Cortex of kidney (tissue), 1 donor: ENCODE measurements at places on chromosomes 4 and X.

DNA sequence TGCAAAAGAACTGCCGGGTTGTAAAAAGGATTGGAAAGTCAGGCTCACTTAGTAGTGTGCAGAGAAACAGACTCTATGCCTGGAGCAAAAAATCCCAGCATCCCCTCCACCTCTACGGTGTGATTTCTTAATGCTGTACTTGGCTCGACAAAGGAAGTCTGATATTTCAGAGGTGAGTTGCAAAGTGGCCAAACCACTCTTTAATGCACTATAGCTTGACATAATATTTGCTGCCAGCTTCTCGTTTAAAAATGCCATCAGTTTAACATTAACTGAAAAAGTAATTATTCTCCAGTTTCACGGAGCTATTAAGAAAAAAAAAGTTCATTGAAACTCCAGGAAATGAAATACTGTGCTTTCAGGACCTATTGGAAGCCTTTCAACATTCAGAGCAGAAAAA lies 448.3 kb upstream of the ZFP42 start:
- no peak for DNase-seq

GRCh38 chrX:76029385-76029784 lies 143.5 kb upstream of the PBDC1 start:
- DNase-seq, result no peak

GRCh38 chrX:42714981-42715700 lies 62.8 kb downstream of the PPP1R2C start:
- no peak for DNase-seq

DNA sequence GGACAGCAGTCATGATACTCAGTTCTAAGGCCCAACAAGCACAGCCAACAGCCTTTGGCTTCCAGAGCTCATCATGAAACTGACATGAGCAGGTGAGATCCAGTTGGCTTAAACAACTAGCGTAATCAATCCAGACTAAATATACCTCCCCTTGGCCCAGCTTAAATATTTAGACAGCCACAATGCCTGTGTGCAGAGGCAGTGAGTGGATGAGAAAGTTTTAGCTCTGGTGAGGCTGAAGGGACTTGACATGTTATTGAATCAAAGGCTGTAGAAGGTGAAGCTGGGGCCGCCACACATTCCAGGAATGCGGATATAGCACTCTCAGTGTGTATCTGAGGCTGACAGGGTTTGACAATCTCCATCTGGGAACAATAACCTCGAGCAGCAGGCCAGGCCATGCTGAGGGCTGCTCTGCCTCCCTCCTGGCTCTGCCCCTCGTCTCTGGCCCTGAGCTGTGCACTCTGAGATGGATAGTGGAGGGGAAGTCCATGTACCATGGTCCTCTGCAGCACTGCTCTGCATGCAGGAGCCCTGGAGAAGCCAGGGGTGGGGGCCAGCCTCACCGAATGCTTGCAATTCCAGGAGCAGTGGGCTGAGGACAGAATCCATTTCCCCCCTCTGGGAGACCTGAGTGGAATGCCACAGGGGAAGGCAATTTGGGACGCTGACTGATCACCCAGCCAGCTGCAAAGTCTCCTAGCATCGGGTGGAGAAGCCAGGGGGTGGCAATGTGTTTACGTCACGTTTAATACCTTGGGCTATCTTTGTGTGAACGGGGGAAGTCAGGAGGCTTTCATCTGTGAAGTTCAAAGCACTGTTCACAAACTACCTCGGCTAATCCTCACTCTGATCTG lies 37.3 kb upstream of the RASL11B start:
- peak; percentile 17 for DNase-seq

DNA sequence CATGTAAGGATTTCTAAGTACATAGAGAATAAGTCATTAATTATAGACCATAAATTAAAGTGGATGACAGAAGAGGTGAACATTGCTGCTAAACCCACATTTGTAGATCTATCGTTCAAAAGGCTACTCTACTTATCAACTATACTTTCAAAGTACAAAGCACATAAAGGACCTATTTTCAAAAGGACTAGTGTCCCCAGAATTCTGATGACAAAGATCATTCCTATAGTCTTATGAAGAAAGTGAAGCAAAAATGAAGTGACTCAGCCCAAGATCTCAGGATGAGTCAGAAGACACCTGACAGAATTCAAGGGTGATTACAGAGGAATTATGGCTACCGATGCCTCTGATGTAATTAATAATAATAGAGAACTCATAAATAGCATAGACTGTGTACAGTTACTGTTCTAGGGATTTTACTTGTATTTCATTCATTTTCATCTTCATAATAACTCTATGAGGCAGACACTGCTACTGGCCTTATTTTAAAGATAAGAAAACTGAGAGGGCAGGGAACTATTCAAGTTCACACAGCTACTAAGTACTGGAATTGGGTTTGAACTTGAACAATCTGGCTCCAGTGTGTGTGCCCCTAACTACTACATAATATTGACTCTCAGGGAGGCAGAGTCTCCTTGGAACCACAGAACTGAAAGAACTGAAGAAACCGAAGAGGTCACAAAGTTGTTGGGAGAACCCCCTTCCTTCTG lies 17.1 kb downstream of the USP46 start:
- no peak for DNase-seq

DNA sequence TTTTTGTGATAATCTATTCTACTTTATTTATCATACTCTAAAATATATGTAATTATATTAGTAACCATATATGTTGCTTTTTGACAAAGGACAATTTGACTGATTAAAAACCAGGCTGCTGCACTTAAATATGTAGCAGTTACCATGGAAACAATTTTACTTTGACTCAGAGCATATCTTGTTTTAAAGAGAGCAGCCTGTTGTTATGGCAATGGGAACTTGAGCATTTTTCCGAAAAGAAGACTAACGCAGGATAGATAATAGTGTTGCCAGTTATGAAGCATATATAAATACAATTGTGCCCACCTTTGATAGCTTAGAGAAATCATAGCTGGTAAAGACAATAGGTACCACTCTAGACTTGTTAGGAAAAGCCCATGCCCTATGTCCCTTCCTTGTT lies 283.0 kb downstream of the GASK1B start:
- no peak for DNase-seq

DNA sequence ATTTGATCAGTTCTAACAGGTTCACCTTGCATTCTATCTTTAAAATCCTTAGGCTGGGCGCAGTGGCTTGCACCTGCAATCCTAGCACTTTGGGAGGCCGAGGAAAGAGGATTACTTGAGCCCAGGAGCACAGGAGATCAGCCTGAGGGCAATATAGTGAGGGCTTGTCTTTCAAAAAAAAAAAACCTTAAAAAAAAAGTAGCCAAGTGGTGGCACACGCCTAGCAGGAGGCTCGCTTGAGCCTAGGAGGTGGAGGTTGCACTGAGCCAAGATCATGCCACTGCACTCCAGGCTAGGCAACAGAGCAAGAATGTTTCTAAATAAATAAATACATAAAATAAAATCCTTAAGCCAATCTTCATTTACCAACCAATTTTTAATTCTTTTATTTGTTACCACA lies 75.6 kb downstream of the PRSS12 start:
- DNase-seq, result no peak

DNA sequence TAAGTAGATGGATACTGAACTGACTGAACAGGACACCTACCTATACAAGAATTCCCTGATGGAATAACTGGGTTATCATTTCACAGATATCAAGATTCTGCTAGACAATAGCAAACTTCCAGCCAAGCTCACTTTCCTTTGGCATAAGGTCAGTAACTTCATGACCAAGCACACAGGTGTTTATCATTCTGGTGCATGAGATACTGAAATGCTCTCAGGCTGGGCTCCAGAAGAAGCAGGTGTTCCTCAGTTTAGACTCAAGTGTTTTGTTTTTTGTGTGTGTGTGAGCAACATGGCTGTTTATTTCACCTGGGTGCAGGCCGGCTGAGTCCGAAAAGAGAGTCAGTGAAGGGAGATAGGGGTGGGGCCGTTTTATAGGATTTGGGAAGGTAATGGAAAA lies 201.5 kb upstream of the SPOCK3 start:
- no peak for DNase-seq

GRCh38 chr4:88752754-88753153 lies 55.1 kb upstream of the NAP1L5 start:
- no peak for DNase-seq

DNA sequence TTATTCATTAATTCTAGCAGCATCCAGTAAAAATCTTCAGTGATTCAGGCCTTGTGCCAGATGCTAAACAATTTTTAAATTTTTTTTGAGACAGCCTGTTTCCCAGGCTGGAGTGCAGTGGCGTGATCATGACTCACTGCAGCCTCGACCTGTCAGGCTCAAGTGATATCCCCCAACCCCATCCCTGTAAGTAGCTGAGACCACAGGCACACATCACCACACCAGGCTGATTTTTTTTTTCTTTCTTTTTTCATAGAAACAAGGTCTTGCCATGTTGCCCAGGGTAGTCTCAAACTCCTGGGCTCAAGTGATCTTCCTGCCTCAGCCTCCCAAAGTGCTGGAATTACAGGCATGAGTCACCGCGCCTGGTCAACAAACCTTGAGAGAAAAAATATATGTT lies 705.5 kb downstream of the ARAP2 start:
- DNase-seq, result no peak

- DNase-seq, result no peak
Measured at GRCh38 chr4:163764569-163764968, 270.1 kb downstream of the TMA16 start.

DNA sequence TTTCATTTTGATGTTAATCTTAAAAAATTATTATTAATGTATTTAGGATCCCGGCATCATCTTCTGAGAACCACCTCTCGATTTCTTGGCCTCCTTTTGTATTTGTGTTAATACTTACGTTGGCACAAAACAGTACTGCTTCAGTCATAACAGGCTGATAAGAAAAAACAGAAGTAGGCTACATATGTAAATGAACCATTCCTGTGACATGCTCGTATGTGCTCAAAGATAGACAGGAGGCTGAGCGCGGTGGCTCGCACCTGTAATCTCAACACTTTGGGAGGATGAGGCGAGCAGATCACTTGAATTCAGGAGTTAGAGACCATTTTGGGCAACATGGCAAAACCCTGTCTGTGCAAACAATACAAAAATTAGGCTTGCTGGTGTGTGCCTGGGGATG lies 109.4 kb upstream of the H2AZ1 start:
- no peak for DNase-seq

GRCh38 chrX:67635424-67635823 lies 91.6 kb downstream of the AR start:
- no peak for DNase-seq

DNA sequence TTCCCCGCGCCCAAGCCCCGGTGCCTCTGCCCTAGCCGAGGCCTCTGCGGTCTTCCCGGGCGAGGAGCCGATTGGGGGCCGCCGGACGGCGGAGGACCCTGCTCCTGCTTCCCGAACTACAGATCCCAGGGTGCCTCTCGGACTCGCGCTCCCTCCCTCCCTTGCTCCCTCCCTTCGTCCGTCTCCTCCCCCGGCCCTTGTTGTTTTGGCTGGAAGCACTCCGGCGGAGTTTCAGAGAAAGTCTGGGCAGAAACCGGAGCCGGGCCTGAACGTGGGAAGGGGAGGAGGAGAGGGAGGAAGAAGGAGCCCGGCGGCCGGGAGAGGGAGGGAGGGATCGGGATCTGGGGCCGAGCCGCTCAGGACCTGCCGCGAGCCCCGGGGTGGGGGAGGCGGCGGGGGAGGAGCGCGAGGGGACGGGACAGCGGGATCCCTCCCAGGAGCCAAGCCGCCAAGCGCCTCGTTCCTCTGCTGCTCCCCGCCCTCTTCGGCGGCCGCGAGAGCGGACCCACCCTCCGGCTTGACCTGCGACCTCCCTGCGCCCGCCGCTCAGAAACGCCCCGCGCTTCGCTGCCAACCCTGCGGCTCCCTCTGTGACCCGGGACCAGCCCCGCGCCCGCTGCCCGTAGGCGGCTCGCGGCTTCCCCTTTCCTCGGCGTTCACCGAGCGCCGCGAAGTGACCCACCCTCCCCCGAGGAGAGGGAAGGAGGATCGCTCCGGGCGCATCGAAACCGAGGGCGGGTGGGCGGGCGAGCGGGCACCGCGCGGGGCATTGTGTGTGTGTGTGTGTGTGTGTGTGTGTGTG lies 496 bp upstream of the GAB1 start:
- DNase-seq, result peak; percentile 23

DNA sequence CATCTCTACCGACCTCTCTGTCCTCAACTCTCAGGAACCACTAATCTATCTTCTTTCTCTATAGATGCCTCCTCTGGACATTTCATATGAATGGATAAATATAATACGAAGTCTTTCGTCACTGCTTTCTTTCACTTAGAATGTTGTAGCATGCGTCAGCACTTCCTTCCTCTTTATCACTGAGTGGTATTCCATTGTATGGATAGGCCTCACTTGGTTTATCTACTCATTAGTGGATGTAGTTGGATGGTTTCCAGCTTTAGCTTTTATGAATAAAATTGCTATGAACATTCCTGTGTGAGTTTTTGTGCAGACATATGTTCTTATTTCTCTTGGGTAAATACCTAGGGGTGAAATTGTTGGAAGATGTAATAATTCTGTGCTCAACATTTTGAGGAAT lies 528.2 kb upstream of the FAT1 start:
- no peak for DNase-seq

GRCh38 chr4:52943677-52944076 lies 81.6 kb downstream of the RASL11B start:
- no peak for DNase-seq

DNA sequence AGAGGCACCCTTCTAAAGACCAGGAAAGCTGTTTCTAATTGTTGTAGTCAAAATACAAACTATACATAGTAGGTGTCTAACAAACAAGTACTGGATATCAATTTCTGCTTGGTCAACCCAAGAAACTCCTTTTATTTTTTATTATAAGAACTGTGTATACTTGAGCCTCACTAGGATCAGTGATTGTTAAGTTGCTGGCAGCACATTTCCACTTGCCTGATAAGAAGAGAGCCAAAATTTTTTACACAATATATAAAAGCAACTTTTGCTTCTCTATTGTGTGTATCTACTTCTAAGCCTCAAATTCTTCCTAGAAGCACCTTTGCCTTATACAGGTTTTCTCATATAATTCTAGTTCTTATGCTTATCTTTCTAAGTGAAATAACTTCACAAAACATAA lies 703.0 kb upstream of the EPHA5 start:
- no peak for DNase-seq

GRCh38 chr4:143183513-143184216 lies 1.1 kb upstream of the USP38 start:
- no peak for DNase-seq

DNA sequence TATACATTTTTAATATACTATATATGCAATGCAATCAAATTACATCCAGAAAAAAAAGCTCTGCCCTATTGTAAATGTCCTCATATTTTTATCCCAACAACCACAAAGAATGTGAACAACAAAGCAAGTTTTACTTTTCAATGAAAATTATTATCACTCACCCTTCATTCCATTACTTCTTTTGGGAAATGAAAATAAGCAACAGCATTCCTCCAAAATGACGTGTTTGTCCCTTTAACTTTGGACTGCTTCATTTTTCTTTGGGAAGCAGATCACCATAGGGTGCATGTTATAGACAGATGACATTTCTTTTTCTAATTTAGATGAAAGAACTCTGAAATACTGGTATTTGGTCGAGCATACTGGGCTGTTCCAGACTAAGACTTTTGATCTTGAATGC lies 667.1 kb upstream of the BOD1L1 start:
- DNase-seq, result no peak

DNA sequence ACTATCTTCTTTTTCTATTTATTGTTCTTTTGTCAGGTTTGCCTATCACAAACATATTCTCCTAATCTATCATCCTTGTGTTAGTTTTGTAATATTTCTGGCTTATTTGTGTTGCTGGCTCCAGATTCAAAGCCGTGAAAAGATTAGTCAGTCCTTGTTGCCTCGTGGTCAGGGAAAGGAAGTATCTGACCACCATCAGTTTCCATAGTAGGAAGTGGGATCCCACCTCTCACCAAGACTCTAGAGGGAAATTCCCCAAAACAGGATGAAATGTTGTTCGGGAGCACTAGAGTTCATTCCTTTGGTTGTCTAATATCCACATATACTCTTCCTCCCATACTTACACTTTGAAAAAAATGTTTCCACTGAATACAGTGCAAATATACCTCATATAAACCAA lies 131.0 kb upstream of the HUWE1 start:
- no peak for DNase-seq
